ENCODE measurements at places on chromosomes 4 and X.

DNA sequence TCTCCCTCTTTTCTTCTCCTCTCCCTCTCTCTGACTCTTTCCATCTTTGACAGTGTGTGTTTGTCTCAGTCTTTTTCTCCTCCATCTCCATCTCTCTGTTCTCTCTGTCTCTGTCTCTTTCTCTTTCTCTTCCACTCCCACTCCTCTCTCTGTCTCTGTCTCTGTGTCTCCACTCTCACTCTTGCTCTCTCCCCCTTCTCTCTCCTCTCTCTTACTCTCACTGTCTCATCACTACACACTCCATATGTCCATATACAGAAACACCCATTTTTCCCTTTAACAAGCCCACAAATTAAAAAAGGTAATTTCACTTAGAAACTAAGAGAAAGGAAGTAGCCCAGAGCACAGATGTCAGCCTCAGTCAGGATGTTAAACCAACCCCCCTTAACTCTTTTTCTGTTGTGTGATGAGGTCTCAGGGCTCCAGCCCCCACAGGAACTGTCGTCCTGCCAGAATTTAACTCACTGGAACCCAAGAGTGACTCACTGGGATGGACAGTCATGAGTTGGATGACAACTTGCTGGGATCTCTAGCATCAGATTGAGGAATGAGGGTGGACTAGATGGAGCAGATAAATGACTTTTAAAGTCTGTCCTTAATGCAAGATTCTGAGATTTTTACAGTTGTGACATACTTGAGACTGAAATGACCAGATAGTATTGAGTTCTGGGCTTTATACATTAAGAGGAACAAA, 27.5 kb downstream of the OTUD6A start:
- DNase-seq = no peak

DNA sequence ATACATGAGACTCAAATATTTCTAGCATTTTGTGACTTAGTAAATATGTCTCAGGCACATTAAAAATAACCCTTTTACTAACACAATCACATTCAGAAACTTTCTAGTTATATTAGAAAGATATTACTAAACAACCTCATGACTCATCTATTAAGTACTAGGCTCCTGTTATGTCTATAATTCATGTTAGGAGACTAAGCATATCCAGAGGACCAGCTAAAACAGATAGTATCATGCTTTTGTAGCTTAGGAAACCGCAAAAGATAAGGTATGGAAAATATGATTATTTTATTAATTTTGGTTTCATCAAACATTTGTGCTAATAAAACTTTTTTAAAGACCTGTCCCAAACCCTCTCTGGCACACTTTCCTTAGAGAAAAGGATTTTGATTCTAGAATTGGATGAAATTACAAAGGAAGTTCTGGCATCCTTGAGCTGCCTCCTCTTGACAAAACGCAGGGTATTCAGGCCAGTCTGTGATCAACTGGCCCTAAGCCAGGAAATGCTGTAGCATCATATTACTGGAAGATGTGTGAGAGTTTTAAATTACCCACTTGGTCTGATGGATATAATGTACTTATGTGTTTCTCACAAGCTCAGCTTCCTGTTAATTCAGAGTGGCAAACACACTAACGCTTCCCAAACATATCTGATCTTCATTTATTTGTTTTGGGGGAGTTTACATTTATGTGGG, 60.4 kb downstream of the NRK start:
- DNase-seq = no peak

DNA sequence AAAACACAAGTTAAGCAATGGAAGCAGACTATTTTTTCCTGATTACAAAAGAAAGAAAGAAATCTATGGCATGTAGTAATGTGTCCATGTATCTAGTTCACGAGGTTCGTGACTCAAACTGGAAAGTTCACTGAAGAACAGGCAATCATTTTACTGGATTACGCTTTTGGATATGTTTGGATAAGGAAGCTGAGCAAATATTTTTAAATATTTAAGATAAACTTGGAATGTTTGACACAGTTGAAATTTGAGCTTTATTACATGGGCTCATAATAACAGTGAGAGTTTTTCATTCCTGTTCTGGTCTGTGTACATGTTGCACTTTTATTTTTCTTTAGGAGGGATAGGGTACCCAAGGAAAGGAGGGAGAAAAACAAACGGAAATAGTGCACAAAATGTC, 244.2 kb upstream of the GK2 start:
- no peak for DNase-seq

GRCh38 chrX:136687457-136687856, 39.5 kb downstream of the CD40LG start:
- no peak for DNase-seq

DNA sequence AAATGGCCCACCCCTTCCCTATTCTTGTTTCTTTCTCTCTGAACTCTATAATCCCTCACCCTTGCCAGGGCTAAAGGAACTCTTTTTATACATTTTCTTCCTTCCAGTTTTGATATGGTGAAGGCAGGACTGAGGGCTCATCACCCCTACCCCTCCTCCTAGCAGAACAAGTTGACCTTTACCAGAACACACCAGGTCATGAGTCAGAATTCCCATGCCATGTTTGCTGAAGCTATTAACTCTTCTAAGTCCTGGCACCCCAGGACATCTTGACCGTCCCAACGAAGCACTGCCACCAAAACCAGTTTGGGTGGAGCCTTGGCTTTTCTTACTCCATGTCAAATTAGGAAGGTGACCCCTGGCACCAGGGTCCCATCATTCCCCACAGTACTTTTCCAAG, 57.5 kb upstream of the DYNLT3 start:
- DNase-seq = no peak

DNA sequence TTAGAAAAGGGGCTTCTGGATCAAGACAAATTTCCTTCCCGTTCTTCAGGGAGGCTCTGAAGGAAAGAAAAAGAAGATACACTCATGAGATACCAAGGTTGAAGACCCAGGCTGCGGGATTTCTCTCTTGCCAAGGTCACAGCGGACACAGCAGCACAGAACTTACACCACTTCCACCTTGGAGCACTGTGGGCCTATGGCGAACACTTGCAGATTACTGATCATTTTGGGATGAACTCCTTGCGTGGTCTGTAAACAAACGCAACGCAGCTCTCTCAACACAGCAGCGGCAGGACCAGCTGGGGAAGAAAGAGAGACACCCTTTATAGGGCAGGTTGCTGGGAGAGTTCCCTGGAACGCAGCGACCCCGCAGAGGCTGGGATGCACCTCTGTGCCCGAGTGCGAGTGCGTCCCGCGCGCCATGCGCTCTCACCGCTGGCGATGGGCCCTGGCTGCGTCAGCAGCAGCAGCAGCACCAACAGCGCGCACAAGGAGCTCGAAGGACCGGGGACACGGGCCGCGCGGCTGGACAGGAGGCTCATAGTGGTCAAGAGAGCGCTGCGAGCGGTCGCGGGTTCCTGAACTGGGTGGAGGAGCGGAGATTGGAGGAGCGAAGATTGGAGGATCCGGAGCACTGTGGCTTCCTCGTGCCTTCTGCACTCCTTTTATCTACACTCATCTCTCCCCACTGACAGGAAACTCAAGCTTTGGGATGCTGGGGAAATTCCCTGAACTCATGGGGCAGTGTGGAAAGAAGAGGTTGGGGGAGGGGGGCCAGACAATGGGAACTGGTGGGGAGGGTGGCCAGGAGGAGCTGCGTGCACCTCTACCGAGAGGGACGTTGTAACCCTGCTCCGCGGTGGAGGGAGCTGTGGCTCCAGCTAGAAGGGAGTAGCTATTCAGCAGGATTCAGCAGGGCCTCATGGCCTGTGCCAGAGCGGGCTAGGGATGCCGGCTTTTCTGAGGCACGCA, at the start of gene CXCL5:
Gene CXCL5, minus strand, starts transcription at position 638 of the 972 bp plus-strand sequence. Its CDS starts 96 bp downstream, at position 542.
- peak; percentile 43 for DNase-seq

DNA sequence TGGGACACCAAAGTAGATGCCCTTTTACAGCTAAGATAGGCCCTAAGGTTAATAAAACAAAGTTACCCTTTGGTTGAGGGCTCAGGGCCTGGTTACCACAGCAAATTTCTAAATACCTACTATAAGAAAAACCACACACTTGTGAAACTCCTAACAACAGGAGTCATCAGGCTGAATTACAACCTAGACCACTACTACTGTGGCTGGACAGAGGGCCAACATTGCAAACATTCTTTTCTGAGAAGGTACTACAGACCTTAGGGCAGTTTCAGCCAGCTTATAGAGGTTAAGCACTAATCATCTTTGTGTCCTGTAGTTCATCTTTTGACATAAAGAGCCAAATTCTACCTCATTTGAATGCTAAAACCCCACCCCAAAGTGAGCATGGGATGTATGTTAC, 504.0 kb downstream of the RAPGEF2 start:
- no peak for DNase-seq

DNA sequence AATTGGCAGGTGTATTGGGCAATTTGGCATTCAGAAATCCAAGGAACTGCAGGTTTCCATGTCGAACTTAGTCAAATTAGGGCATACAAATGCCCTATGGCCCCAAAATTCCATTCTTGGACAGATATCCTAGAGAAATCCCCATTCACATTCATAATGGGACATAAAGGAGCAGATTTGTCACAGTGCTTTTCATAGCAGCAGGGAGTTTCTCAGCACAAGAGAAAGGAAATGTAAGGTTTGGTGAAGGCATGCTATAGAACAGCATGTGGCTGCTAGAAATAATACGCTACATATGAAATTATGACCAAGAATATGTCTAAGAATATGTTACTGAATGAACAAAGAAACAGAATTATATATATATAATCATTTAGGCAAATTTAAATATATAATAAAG, 437.5 kb upstream of the BOD1L1 start:
- no peak for DNase-seq

- DNase-seq = no peak
Observed at GRCh38 chrX:53654376-53654775, 32.1 kb downstream of the HUWE1 start.

DNA sequence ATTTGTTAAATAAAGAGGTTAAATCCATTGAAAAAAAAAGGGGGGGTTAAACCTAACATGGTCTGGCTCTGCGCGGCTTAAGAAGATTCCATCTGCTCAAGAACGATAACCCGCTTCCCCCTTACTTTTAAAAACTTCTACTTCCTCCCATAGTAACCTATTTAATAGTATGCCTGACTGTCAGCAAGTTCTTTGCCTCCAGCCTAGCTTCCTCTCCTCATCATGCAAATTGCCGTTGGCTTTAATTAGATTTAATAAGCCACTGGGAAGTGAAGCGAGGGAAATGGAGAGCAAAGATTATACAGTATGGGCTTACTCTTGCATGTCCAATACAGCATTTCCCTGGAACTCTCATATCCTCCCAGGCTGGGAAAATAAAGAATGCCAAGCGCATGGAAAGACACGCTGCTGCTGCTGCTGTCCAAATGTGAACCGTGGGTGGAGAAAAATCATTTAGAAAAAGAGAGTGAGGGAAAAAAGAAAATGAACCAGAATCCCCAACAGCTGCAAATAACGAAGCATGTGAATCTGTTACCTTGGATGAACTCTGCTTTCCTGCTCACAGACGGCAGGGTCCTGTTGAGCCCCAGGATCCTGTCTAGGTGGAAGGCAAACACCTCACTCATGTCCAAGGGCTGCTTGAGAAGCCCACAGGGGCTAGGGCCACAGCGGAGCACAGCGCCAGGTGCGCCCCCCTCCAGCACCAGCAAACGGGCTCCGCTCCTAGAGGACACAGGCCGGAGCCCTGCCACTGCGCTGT, 2.7 kb downstream of the GASK1B start:
- DNase-seq = no peak

DNA sequence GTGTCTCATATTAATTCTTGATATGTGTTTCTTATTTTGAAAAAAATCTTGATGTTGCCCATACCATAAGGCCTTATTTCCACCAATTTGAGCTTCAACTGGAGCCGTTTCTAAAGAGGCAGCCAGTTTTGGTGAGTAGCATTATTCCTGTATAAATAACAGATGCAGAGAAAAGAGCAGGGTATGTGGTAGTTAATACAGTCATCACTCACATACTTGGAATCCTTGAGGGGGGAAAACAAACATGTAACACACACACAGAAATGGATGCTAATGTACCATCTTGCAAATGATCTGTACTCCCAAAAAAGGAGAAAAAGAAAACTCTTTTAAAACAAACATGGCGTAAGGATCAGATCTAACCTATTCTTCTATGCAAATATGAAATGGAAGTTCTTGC, 389.7 kb downstream of the GPM6A start:
- DNase-seq = no peak

DNA sequence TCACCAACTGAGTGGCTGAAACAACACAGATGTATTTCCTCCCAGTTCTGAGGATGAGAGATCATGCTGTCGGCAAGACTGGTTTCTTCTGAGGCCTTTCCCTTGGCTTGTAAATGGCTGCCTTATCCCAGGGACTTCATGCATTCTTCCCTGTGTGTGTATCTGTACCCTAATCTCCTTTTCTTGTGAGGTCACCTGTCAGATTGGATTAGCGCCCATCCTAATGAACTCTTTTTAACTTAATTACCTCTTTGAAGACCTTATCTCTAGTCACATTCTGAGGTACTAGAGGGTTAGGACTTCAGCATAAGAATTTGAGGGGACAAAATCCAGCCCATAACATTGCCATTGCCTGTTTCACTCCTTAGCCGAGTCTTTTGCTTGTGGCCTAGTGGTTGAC, 59.5 kb upstream of the TMEM150C start:
- DNase-seq = no peak

DNA sequence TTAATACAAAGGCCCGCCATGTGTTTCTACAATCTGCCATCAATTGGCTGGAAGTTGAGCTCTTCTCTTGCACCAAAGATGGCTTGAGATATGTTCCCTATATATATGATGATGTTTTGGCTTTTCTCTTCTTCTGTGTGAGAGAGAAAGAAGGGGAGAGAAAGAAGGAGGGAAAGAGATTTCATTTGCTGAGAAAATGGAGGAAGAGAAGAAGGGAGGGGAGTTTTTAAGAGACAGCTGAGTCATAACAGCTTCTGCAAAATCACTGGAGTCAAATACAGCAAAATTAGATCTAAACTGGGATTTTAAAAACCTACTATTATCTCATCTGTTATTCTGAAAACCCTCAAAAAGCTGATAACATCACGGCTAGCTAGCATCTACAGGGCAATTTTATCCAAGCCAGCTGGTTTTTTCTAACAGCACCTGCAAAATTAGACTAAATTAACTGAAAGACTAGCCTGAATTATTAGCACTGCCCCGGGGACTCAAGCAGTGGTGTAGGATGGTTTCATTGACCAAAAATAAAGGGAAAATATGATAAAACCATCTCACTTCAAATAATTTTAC, 647.6 kb upstream of the ACTRT1 start:
- no peak for DNase-seq

DNA sequence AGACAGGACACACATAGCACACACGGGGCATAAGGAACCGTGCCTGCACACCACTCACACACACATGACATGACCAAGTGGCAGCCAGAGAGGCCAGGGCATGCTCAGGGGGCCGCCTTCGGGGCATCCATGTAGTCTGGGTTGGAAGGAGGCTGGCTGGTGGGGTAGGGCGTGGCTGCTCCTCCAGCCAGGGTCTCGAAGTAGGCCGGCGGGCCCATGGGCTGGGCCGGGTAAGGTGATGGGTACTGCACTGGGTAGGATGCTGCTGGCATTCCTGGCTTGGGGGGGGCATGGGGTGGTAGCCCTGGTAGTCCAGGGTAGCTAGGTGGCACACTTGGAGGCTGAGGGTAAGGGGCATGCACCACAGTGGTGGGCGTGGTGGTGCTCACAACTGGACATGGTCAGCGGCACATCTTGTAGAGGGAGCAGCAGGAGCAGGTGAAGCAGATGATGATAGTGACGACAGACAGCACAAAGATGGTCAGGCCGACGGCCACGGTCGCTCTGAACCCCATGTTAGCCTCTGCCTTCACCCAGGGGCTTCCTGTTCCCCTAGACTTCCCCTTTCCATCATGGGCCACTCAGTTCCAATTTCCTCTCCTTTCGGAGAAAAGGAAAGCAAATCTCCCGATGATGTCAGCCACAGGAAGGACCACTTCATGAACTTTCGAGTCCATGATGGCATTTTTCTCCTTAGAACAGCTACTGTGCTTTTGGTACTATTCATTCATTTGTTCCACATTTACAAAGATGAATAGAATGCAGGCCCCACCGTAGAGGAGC, 10.9 kb upstream of the DDX3X start:
- no peak for DNase-seq

Measured in iPS-NIHi11 (cell line).